Left ventricle myocardium superior (tissue), 1 donor: ENCODE measurements at places on chromosomes 7 and 10. TPM values are rescaled to one million over a fixed set of nuclear protein-coding genes. Genes with fewer than 3 reads are reported as not detected.

GRCh38 chr10:85612833-85613232 lies 753.8 kb downstream of the GRID1 start:
- DNase-seq = no peak

GRCh38 chr7:133409421-133409820 lies 156.5 kb downstream of the EXOC4 start:
- no peak for DNase-seq

- DNase-seq = no peak
These were observed 353.7 kb downstream of the NRG3 start for GRCh38 chr10:82228701-82229100.

DNA sequence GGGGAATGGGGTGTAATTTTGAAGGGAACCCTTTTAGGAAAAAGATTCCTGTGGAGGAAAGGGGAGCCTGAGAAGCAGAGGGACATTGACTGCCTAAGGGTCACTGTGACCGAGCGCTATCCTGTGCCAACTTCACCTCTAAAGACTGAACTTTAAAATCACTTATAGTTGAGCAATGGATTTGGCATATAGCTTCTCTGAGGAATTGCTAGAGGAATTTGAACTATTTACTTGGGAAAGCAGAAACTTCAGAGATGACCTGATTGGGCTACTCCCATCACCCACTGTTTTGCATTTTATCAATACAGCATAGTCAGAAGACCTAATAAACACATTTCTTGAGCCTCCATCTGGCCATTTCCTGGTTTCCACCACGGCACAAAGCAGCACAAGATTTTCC lies 23.7 kb upstream of the WNT16 start:
- no peak for DNase-seq

DNA sequence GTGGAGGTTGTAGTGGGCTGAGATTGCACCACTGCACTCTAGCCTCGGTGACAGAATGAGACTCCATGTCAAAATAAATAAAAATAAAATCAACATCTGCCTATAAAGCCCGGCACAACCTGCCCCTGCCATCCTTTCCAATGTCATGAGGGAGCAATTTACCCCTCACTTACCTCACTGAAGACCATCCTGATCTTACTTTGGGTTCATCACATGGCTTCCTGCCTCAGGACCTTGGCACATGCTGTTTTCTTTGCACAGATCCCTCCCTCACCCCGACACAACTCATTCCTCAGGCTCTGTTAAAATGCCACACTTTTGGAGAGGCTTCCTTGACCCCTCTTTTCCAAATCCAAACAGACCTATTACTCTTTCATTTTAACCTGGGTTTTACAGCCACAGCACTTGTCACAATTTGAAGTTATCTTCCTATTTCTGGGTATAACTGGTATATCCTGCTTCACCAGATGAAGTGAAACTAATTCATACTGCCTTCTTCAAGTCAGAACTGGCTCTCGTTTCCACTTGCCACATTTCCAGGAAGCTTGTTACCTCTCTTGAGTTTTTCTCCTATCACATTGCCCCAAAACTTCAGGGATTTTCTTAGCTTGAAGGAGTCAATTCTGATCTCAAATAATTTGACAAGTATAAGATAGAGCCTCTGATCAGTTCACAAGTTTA lies 69.3 kb upstream of the PARD3 start:
- DNase-seq = no peak

DNA sequence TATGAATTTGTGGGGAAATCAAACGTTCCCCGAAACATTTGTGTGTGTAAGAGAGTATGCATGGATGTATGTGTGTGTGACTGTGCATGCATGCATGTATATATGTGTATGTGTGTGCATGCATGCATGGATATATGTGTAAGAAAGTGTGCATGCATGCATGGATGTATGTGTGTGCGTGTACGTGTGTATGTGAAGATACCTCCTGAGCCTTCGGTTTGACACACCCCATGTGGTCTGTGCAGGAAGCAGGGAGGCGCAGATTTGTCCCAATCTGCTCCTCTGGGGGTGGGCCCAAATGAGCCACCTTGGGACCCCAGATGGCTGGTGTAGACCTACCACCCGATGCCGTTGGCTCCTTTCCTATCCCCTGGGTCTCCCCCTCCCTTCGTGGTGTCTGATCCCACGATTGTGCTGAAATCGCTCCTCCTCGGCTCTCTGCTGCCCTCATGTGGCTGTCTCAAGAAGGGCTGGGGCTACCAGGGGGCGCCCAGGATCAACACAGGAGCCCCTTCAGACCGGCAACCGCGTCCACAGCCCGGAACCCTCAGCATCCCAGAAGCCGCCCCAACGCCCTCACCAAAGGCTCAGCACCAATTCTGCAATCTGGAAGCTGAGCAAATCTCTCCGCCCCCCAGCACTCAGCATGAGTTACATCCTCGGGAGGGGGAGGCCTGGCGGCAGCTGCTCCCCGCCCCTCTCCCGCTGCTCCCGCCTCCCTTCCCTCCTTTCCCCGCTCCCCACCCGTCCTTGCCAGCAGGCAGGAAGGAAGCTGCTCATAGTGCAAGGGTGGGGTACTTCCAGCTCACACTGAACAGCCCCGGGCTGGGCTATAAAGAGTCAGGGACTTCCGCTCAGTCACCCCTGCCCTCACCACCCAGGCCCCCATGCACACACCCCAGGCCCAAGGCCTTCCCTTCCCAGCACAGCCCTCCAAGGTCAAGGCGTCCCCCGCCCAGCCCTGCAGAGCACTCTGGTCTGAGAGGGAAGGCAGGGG lies 2.3 kb upstream of the NOS3 start:
- DNase-seq = peak; percentile 75

DNA sequence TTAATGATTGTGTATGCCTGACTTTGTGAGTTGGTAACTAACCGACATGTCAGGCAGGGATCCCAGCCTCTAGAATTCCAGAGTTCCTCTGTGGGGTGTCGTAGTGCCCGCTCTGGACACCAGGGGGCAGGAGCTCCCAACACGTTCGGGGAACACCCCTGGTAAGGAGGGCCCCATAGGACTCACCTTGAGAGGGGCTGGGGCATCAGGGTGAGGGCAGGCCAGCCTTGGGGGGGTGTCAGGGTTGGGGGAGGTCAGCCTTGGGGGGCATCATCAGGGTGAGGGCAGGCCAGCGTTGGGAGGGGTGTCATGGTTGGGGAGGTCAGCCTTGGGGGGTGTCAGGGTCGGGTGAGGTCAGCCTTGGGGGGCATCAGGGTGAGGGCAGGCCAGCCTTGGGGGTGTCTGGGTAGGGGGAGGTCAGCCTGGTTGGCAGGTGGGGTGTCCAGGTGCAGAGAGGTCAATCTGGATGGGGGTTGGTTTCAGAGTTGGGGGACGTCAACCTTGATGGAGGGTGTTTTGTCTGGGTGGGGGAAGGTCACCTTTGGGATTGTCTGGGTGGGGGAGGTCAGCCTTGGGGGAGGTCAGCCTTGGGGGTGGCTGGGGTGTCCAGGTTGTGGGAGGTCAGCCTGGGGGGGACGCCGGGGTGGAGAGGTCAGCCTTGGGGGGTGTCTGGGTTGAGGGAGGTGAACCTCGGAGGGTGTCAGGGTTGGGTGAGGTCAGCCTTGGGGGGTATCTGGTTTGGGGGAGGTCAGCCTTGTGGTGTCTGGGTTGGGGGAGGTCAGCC lies 45.6 kb upstream of the SUN1 start:
- DNase-seq = peak; percentile 82

- no peak for DNase-seq
These were observed 2.8 kb downstream of the RBM17 start for GRCh38 chr10:6091630-6092029.

DNA sequence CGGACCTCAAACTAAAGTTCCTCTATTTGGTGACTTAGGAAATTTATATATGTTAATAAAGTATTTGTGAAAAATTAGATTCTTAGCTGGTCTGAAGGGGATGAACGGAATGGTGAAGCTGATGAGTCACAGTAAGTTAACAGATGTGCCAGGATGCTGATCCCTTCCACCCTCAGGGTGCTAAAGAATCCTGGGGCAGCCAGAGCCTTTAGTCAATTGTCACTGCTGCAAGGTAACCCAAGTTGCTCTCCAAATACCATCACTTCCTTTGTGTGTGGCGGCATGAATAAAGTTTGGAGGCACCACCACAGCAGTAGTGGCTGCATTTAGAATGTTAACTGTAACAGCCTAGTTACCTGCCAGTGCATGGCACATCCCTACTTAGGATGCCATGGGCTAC lies 222.6 kb upstream of the PPP1R3A start:
- DNase-seq = no peak

DNA sequence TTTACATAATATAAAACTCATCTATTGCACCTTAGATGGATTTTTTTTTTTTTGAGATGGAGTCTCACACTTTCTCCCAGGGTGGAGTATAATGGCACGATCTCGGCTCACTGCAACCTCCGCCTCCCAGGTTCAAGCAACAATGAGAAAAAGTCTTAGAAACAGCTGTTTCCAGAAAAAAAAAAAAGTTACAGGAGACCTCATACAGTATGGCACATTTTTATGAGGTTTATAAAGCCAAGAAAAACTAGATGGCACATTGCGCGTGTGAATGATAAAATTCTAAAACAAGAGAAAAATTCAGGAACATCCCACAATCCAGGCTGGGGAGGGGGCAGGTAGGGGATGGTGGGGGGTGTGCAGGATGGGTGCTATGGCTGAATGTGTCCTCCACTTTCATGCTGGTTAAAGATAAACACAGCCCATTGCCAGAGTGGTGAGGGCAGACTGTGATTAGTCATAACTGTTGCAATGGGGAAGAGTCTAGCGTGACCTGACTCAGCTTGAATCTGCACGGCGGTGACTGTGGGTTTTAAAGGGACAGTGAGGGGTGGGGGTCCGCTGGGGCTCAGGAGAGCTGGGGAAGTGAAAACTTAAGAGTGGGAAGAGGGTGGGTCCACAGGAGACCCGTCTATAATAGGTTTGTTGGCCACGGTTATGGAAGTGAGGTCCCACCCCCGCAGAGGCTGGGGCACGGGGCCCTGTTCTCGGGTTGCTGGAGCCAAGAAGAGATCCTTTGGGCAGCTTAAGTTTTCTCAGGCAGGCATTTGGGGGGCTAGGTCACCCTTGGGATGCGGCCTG lies 11.9 kb upstream of the LRRC27 start:
- DNase-seq = no peak

DNA sequence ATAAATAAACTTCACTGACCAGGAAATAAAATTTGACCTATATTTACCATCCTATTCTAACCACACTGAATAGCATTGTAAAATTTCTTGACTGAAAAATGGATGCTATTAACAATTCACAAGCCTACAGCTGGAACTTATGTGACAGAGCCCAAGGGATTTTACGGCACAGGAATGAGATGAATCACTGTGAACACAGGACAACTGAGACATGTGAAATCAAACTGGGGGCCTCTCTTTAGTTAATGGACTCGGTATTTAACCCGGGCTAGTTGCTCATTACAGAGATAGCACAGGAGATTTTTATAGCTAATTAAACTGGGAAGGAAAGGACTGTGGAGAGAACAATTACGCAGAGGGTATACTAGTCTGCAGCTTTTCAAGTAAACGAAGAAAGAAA lies 100.6 kb downstream of the MICU1 start:
- DNase-seq = no peak

DNA sequence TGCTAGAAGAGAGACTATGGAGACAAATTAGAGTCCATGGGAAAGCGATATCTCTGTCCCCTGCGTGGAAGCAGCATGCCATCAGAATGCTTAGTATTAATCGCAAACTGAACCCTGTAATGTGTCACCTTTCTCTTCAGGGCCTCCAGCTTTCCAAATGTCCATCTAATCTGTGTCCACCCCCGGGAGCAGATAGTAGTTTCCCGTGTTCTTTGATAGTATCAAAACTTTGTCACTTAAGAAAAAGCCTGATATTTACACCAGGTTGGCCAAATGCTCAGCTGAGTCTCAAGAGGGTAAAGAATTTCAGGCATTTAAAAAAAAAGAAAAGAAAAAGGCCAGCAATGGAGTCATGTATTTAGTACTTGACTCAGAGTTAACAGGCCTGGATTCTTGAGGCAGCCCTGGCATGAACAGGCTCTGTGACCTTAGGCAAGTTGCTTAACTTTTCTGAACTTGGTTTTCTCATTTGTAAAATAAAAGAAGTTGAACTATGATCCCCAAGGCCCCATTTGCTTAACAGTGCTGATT lies 10.4 kb upstream of the GSAP start:
- DNase-seq = no peak

DNA sequence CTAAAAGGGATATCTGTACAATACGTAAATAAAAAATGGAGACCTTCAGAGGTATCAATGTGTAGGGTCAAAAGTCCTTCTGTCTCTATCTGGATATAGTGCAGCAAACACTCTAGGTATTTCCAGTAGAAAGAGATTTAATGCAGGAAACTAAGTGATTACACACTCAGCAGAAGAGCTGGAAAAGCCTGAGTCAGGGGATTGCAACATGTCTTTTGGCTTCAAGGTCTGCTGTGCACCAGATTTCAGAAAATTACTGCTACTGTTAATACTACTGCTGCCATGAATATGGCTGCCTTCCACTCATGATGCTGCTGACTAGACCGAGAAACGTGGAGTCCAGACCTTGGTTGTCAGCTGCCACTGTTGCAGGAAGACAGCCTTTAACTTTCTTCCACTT lies 94.9 kb upstream of the DLX6 start:
- no peak for DNase-seq

GRCh38 chr7:99699946-99700345 lies 20.1 kb upstream of the CYP3A5 start:
- DNase-seq = no peak

DNA sequence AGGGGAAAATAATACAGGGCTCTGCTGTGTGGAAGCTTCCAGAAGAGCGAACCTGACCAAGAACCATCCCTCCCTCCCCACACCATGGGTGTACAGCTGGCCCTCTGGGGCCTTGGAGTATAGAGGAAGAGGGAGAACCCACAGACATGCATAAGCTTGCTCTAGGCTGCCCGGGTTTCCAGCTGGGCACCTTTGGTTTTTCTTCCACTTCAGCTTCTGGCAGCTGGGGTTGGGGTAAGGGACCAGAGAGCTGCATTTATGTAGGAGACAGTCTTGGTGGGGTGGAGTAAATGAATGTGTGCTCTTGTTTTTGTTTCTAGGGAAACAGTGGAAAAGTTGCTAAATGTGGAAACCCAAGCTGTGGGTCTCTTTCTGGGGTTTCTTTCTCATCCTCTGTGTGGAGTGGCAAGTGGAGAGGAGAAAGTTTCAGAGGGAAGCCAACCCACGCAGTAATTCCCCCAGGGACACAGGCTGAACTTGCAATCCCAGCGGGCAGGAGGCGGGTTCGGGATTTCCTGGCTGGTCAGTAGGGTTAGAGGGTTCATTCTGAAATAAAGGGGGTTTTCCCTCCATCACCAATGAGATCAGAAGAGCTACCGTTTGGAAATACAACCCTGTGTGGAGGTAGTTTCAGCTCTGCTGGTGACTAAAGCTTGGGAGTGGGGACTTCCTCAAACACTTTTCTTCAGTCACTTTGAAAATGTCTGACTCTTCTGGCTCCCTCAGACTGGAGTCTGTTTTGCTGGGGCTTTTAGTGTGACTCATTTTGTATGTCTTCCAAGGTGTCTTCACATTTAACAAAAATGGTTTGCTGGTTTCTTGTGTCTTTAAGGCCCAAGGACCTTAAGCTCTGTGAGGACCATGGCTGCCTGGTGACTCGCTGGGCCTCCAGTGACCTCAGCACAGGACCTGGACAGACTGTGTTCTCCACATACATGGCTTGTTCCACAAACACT lies 22.2 kb upstream of the SRGN start:
- peak; percentile 63 for DNase-seq

TMEM209 gene
- total RNA-seq = 9.2 TPM

GPR37 gene
- total RNA-seq = not detected

ZNF425 gene
- total RNA-seq = 0.72 TPM

IGF2BP3 gene
- not detected for total RNA-seq

GDI2 gene
- total RNA-seq = 107 TPM

AGMO gene
- 0.32 TPM for total RNA-seq

LEP gene
- 0.42 TPM for total RNA-seq

WDR37 gene
- 35.0 TPM for total RNA-seq

BEND7 gene
- total RNA-seq = 17.4 TPM

C1QL3 gene
- total RNA-seq = not detected

NEURL1 gene
- not detected for total RNA-seq

TCAF1 gene
- total RNA-seq = 35.9 TPM

ANXA8 gene
- 3.0 TPM for total RNA-seq

GTF2IRD1 gene
- 19.5 TPM for total RNA-seq
